ENCODE measurements at places on chromosomes 7 and 10.

GRCh38 chr7:76234931-76235441 lies 33.3 kb downstream of the SRRM3 start:
- peak; percentile 41 for DNase-seq

GRCh38 chr10:71250842-71251241 lies 38.5 kb downstream of the UNC5B start:
- DNase-seq, result no peak

DNA sequence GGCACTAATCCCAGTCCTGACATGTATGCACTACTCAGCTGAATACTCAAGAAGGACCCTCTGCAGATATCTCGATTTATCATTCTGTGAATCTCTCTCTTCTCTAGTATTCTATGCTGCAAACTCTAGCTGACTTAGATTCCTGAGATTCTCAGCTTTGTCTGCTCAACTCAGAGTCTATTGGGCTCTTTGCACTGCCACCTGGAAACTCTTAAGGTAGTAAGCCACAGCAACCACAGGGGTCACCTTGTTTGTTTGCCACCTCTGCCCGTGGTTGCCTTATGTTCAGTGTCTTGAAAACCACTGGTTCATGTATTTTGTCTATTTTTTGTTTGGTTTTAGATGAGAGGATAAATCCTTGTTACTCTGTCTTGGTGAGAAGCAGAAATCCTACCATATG lies 72.9 kb downstream of the SP8 start:
- no peak for DNase-seq

DNA sequence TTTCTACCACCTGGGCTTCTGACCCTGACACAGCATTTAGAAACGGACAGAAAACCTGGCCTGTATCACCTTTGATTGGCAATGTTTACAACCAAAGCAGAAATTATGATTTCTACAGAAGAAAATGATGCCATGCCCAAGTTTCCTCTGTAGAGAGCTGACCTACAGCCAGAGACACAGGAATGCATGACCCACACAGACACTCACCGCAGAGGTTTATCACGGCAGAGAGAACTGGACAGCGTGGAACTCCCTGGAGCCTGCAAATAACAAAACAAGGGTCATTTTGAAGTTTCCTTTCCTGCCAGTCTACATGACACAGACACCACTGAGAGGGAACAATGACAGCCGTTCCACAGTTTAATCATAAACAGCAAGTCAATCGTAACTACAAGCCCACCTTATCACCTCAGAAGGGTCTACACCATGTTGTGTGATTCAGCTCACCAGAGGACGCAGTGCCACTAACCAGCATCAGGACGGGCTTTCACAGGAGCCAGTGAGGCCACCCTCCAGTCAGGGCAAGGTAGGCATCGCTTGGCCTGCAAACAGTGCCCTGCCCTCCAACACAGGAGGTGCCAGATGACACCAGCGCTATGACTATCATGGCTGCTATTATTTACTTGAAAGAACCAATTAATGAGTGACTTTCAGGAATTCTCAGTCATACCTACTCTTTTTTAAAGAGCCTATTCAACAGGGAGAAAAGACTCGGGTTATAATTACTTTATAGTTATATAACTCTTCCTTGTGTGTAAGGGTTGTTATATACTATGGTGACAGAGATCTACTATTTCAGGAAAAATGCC lies 139.9 kb downstream of the TNS3 start:
- DNase-seq, result no peak

DNA sequence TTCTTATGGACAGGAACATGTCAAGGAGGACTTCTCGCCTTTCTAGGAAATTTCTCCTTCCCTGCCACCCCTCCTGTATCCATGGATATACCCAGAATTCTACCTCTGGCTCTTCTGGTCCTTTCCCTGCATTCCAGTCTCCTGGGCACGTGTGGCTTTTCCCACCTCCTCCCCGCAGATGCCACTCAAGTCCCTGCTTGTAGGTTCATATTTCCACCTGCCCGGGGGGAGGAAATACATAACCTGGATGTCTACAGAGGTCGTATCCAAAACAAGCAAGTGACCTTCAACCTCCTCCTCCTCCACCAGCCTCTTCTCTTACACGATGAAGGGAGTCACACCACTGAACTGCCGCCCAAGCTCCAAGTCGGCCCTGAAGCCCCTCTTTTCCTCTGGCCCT lies 20.7 kb downstream of the FGFR2 start:
- DNase-seq, result no peak

DNA sequence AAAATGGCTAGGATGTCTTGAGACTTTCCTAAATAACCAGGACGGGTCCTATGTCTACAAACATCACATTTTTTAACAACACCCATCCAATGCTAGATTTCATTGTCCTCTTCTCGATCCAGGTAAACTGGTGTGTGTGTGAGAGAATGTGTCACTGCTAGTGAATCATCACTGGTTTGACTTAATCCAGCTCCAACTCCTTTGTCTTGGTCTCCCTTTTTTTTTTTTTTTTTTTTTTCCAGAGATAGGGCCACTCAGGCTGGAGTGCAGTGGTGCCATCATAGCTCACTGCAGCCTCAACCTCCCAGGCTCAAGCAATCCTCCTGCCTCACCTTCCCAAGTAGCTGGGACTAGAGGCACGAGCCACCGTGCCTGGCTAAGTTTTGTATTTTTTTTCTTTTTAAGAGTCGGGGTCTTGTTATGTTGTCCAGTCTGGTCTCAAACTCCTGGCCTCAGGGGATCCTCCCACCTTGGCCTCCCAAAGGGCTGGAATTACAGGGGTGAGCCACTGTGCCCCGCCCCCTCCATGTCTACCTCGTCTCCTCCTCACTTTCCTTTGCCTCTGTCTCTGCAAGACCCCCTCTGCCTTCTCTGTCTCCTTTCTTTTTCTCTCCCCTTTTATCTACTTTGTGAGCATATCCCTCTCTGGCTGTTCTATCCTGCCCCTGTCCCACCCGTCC lies 2.2 kb upstream of the UFSP1 start:
- DNase-seq, result no peak

DNA sequence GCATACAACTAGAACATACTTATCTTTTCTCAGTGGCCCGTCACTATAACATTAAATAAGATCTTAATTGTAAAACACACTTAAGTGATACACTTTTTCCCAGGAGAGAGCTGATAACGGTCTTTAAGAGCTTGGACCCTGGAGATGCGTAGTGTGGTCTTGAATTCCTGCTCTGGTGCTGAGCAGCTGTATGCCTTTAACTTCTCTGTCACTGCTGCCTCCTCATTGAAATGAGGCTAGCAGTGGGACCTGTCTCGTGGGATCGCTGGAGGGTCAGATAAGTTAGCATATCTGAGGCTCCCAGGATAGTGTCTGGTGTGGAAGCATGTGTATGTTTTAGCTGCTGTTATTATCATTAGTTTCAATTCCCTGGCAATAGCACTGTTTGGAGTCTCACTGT lies 194.9 kb downstream of the SDK1 start:
- DNase-seq, result no peak

- DNase-seq, result no peak
Measured at GRCh38 chr7:311796-312195, 21.8 kb downstream of the FOXL3 start.

GRCh38 chr7:83060218-83060617 lies 102.5 kb downstream of the PCLO start:
- DNase-seq, result no peak

- no peak for DNase-seq
Measured at GRCh38 chr7:39510864-39511354, 55.3 kb upstream of the YAE1 start.

DNA sequence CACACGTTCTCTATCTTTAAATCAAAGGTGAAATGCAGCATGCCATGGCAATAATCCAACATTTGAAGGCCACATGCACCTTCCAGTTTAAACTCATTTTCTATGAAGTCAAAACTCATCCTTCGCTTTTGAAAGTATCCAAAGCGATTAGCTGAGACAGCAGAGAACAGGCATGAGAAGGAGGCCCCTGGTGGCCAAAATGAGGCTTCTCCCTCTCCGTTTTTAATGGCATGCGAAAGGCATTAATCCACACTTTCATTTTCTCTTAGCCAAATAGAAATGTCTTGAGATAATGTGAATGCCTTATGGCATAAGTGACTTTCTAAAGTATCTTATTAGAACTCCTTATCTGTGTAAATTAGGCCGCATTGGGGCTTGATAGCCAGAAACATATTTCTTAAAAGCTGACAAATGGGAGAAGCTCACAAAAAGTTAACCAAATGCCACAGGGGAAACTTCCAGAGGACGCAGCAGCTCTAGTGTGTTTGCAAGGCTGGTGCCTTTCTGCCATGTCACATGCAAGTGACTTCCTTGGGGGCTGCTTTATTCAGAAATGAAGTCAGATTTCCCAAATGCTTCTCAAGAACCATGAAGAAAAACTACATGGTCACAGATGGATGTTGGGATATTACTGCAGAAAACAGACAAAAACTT lies 1189.6 kb downstream of the SORCS1 start:
- DNase-seq, result no peak

GRCh38 chr7:23184709-23185359 lies 3.0 kb downstream of the NUP42 start:
- no peak for DNase-seq

GRCh38 chr10:62687230-62687748 lies 117.2 kb upstream of the ADO start:
- DNase-seq, result no peak

- no peak for DNase-seq
Measured at GRCh38 chr7:87082675-87083074, 23.2 kb upstream of the ELAPOR2 start.

- DNase-seq, result no peak
Measured at GRCh38 chr10:105691811-105692210, 1050.7 kb downstream of the SORCS3 start.

GRCh38 chr7:110283056-110283455 lies 807.9 kb upstream of the LRRN3 start:
- DNase-seq, result no peak
